SJCRH30 (cell line): ENCODE measurements at places on chromosomes 1 and 21. TPM values are rescaled to one million over a fixed set of nuclear protein-coding genes. Genes with fewer than 3 reads are reported as not detected.
A peak's percentile ranks its signal among the peaks of the same experiment; 100 is the strongest.

DNA sequence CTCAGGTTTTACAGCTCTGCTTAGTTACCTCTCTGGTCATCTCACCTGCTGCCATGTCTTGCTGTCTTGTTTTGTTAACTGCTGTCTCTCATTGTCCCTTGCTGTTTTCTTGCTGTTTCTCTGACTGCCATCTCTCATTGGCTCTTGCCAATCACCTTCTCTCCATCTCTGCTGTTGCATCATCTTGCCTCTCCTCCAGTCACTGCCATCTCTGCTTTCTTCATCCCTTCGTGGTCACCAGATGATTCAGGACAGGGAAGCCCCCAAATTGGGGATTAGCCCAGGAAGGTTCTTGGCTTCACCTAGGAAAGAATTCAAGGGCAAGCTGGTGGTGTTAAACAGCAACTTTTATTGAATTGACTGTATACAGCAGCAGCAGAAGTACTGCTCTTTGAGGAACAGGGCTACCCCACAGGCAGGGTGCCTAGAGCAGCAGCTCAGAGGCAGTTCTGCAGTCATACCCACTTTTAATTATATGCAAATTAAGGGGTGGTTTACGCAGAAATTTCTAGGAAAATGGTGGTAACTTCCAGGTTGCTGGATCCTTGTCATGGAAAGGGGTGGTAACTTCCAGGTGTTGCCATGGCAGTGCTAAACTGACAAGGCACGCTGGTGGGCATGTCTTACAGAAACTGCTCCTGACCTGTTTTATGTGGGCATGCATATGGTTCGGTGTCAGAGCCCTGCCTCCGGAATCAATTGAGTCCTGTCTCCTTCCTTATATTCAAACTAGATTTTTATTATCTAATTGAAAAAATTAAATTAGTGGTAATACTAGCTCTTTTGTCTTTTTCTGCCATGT is 33.4 kb downstream of the SUCO start:
- H3K4me3 ChIP-seq = no peak overlapping the region
- no peak overlapping the region for H3K27ac ChIP-seq
- H3K4me1 ChIP-seq = no peaks in the 10 kb centered on the region

- peaks cover 4% of the 10 kb centered on the region; the same call in 1 of the 2 replicates for H3K27me3 ChIP-seq
- H3K36me3 ChIP-seq = no peaks in the 10 kb centered on the region
- H3K4me3 ChIP-seq = no peak overlapping the region
- DNase-seq = no peak
- H3K27ac ChIP-seq = no peak overlapping the region
These were observed 563.9 kb upstream of the BEND5 start for GRCh38 chr1:49340576-49340975.

GRCh38 chr21:43779660-43780059 is 3.6 kb upstream of the CSTB start:
- no peaks in the 10 kb centered on the region for H3K36me3 ChIP-seq
- no peaks in the 10 kb centered on the region for H3K27me3 ChIP-seq
- no peak for DNase-seq
- no peak overlapping the region for H3K4me3 ChIP-seq

DNA sequence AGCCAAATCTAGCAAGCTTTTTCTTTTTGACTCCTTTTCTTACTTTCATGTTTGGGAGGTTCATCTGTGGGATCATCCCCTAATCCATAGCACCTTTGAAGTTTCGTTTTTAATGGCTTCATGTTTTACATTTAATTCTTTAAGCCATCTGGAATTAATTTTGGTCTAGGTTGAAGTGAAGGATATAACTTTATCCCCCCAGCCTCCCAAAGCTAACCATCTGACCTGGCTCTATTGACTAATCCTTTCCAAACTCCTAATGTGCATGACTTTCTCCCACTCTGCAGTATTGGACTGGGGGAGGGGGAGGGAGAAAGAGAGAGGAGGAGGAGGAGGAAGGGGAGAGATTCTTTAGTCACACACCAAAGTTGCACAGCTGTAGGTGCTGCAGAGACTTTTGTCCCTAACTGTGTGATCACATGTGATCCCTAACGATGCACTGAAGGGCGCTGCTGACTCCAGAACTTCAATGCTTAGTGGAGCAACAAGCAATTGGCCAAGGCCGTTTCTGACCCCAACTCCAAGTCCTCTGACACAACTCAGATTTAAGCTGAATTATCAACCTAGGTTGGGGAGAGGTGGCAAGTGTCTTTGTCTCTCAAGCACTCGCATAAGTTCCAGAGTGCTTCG is 191.6 kb downstream of the HUNK start:
- H3K4me1 ChIP-seq = no peaks in the 10 kb centered on the region
- no peak overlapping the region for H3K4me3 ChIP-seq
- H3K27me3 ChIP-seq = no peaks in the 10 kb centered on the region
- DNase-seq = no peak
- H3K36me3 ChIP-seq = no peaks in the 10 kb centered on the region

DNA sequence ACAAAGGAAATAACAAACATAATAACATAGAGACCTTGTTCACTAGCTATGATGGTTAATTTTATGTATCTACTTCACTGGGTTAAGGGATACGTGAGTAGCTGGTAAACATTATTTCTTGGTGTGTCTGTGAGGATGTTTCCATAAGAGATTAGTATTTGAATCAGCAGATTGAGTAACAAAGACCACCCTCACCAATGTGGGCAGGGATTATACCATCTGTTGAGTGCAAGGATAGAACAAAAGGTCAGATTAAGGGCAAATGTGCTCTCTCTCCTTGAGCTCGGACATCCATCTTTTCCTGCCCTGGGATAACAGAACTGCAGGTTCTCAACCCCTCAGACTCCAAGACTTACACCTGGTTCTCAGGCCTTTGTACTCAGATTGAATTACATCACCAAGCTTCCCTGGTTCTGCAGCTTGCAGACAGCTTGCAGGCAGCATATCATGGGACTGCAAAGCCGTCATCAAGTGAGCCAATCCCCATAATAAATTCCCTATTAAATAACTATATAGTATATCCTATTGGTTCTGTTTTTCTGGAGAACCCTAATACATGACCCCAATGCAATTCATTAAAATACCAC is 9.2 kb downstream of the SPATA6 start:
- H3K27ac ChIP-seq = no peak overlapping the region
- H3K27me3 ChIP-seq = no peaks in the 10 kb centered on the region
- no peaks in the 10 kb centered on the region for H3K36me3 ChIP-seq
- H3K4me1 ChIP-seq = no peaks in the 10 kb centered on the region
- DNase-seq = no peak

DNA sequence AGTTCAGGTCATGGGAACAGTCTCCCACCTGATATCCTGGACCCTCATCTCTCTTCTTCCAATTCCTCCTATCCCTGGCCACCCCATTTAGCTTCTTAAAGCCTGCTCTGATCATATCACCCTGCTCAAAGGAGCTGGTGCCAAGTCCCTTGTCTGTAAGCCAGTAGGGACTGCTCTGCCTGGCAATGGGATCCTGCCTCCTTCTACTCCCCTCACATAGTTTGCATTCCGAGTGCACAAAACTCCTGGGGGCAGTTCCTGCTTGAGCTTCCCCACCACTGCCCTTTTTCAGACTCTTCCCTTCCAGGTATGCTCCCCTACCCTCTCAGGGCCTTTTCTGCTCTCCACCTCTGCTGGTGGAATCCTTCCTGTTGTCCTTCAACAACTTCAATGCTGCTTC is 48.1 kb downstream of the NGF start:
- no peaks in the 10 kb centered on the region for H3K4me1 ChIP-seq
- no peak for DNase-seq
- no peak overlapping the region for H3K4me3 ChIP-seq
- no peak overlapping the region for H3K27ac ChIP-seq
- H3K27me3 ChIP-seq = no peaks in the 10 kb centered on the region
- no peaks in the 10 kb centered on the region for H3K36me3 ChIP-seq

- H3K4me3 ChIP-seq = peak overlapping the region; percentile 71
- peaks cover 11% of the 10 kb centered on the region for H3K27me3 ChIP-seq
- H3K36me3 ChIP-seq = no peaks in the 10 kb centered on the region
- peak; percentile 48 for DNase-seq
- no peaks in the 10 kb centered on the region for H3K4me1 ChIP-seq
- no peak overlapping the region for H3K27ac ChIP-seq
These were observed 653 bp upstream of the IFFO2 start for GRCh38 chr1:18957136-18957521.

GRCh38 chr1:44077421-44077820 is 41.2 kb upstream of the KLF17 start:
- no peaks in the 10 kb centered on the region for H3K27me3 ChIP-seq
- no peak overlapping the region for H3K4me3 ChIP-seq
- H3K36me3 ChIP-seq = no peaks in the 10 kb centered on the region
- peaks cover 9% of the 10 kb centered on the region for H3K4me1 ChIP-seq
- H3K27ac ChIP-seq = no peak overlapping the region

DNA sequence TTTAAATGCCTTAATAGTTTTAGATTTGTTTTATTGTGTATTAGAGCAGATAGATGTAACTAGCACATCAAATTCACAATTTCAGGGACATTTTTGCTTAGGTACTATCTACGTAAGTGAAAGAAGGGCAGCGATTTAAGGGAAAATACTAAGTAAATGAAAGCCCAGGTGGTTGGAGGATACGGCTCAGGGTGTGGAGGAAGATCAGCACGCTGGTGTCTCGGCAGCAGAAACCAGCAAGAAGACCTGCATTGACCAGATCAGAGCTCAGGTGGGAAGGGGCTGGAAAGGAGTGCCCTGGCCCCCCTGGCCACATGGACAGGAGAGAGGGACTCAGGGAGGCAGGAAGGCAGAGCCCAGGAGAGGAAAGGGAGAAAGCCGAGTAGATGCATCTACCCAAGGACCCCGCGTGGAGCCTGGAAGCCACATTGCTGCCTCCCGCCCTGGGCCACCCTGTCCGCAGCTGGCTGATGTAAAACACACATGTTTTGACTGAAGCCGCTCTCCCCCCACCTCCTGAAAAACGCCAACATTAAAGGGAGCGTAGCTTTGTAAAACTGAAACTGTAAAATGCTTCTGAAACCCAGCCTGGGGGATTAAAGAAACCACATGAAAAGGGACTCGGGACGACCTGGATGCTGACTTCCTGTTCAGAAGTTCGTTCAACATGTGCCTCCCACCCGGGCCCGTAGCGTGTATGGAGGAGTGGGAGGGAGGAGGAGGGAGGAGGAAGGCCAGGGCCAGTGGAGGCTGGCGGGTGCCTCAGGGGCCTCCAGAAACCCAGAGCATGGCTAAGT is 72.6 kb upstream of the TARDBP start:
- no peak overlapping the region for H3K27ac ChIP-seq
- peaks cover 40% of the 10 kb centered on the region for H3K27me3 ChIP-seq
- peak overlapping the region; percentile 19 for H3K4me3 ChIP-seq
- peak; percentile 30 for DNase-seq

- no peak for DNase-seq
- no peaks in the 10 kb centered on the region for H3K27me3 ChIP-seq
- H3K4me3 ChIP-seq = no peak overlapping the region
- no peaks in the 10 kb centered on the region for H3K4me1 ChIP-seq
- H3K27ac ChIP-seq = no peak overlapping the region
- H3K36me3 ChIP-seq = peaks cover 37% of the 10 kb centered on the region
These were observed 46.9 kb downstream of the TRAPPC10 start for GRCh38 chr21:44058981-44059380.

DNA sequence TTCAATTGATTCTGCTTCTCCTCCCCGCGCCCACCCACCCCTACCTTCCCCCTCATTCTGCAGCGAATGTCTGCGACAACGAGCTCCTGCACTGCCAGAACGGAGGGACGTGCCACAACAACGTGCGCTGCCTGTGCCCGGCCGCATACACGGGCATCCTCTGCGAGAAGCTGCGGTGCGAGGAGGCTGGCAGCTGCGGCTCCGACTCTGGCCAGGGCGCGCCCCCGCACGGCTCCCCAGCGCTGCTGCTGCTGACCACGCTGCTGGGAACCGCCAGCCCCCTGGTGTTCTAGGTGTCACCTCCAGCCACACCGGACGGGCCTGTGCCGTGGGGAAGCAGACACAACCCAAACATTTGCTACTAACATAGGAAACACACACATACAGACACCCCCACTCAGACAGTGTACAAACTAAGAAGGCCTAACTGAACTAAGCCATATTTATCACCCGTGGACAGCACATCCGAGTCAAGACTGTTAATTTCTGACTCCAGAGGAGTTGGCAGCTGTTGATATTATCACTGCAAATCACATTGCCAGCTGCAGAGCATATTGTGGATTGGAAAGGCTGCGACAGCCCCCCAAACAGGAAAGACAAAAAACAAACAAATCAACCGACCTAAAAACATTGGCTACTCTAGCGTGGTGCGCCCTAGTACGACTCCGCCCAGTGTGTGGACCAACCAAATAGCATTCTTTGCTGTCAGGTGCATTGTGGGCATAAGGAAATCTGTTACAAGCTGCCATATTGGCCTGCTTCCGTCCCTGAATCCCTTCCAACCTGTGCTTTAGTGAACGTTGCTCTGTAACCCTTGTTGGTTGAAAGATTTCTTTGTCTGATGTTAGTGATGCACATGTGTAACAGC is 339.9 kb downstream of the NTNG1 start:
- H3K36me3 ChIP-seq = no peaks in the 10 kb centered on the region
- no peak overlapping the region for H3K4me3 ChIP-seq
- H3K27ac ChIP-seq = no peak overlapping the region
- DNase-seq = no peak
- 0 out of 2 replicates have a peak, but pooled peaks cover 9% of the 10 kb centered on the region for H3K27me3 ChIP-seq

DNA sequence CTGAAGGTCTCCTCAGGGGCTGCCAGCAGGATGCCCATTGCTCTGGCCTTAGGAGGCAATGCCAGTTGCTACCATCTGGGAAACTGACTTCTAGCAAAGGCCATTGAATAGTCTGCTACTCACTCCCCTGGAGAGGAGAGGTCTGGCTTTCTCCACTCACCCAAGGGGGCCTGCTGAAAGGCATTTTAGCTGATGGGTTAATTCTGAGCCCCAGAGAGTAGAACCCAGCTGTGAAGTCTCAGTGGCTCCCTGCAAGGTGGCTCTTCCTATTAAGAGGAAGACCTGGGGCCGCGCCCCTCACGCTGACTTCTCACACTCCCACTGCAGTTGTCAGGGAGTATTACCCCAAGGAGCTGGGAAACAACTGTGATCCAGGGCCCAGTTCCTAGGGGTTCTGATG is 213.3 kb upstream of the GALNT2 start:
- no peaks in the 10 kb centered on the region for H3K36me3 ChIP-seq
- H3K4me1 ChIP-seq = no peaks in the 10 kb centered on the region
- H3K27ac ChIP-seq = no peak overlapping the region
- no peak overlapping the region for H3K4me3 ChIP-seq

DNA sequence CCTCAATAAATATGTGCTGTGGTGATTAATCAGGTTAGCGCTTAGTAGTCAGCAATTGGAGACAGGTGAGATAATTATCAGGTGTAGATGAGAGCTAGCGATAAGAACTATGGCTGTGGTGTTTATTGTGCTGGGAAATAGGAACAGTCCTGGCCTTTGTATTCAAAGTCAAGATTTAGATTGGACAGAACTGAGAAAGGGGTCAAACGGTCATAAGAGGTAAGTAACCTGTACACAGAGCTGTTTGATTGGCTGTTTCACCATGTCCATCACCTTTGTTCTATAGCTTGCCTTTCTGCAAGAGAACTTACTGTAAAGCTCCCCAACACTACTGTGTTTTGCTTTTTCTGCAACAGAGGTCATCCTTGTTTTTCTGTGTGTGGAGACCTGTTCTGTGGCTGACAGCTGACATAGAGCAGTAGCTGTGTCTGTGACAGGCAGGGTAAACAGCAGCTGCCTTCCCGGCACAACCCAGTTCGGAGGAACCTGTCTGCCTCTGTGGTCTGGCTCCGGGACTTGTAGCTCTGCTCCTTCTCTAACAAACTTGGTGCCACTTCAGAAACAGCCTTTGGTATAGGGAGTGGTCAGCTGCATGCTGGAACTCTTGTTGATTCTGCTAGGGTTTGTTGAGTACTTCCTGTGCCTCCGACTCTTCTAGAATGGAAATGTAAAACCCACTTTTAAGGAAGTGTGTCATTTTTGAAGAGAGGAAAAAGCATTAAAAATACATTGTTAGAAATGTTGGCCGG is 21.1 kb upstream of the CDC42 start:
- H3K36me3 ChIP-seq = no peaks in the 10 kb centered on the region
- H3K27me3 ChIP-seq = no peaks in the 10 kb centered on the region
- peak; percentile 67 for DNase-seq
- H3K27ac ChIP-seq = no peak overlapping the region
- peaks cover 9% of the 10 kb centered on the region; the same call in 1 of the 2 replicates for H3K4me1 ChIP-seq

Gene FALEC
- 0.28 TPM in 1 of 2 replicates, not detected in the other for total RNA-seq

Gene COL8A2
- 0.45 and 0.51 TPM in 2 replicates for total RNA-seq

Gene SLC16A4
- total RNA-seq = 4.7 and 4.9 TPM in 2 replicates

Gene RO60
- total RNA-seq = 80.9 and 91.9 TPM in 2 replicates
